ENCODE measurements at places on chromosomes 5 and 9.
A peak's percentile ranks its signal among the peaks of the same experiment; 100 is the strongest.

- DNase-seq: no peak
Measured at GRCh38 chr5:68458416-68459021, 243.0 kb downstream of the PIK3R1 start.

- DNase-seq: peak; percentile 72
Measured at GRCh38 chr5:37184748-37185364, 64.3 kb downstream of the CPLANE1 start.

DNA sequence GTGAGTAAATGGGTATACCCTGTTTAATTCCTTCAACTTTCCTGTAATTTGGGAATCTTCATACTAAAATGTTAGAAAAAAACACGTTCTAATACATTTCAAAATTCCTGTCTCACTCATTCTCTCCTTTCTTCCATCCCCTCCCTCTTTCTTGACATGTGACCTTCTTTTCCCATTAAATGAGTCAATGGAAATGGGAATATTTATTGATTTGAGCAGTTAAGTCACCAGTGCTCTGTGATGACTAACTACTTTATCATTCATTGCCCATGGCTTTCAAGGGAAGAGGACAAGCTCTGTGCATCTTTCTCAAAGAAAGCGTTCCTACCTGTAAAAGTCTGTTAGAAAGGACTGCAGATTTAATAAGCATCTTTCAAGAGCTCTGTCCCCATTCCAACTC, 144.4 kb upstream of the MAP3K1 start:
- DNase-seq: no peak

- no peak for DNase-seq
Measured at GRCh38 chr5:6705959-6706358, 7.3 kb upstream of the TENT4A start.

- peak; percentile 2 for DNase-seq
Measured at GRCh38 chr5:141182248-141182647, at the start of gene PCDHB16. TSS of gene PCDHB16 (plus strand) at chr5:141182387. CDS start at chr5:141182560, 173 bp downstream.

DNA sequence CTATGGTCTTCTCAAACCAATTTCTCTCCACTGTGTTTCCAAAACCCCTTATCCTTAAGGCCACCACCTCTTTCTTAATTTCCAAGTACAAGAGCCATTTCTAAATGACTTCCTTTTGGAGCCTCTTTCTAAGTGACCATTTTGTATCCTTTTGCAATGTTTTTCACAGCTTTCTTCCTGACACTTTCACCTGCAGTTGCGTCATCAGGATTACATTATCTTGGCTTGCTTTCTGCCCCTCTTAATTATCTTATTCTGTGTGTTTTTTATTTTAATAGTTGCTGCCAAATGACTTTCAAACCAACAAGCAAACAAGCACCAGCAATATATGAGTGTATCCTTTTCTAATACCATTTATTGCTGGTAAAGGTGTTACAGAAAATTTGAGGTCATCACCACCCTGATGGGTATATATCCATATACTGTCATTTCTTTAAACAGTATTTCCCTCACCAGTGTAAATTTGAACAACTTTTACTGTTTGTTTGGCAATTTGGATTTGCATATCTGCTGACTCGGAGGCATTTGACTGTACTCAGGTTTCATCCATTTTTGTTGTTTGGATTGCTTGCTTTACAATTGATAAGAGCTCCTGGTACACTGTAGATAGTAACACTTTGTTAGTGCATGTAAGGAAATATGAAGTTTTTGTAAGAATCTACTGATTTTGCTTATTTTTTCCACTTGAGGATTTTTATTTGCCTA, 5.4 kb upstream of the ANXA1 start:
- DNase-seq: no peak

DNA sequence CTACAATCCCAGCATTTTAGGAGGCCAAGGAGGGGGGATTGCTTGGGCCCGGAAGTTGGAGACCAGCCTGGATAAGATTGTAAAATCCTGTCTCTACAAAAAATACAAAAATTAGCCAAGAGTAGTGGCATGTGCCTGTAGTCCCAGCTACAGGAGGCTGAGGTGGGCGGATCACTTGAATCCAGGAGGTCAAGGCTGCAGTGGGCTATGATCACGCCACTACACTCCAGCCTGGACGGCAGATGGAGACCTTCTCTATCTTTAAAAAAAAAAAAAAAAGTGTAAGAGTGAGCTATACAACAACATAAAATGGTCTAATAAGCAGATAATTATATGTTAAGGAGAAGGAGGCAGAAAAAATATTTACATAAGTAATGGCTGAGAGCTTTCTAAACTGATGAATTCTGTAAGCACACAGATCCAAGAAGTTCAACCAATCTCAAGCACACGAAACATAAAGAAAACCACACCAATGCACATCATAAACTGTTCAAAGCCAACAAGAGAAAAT, 23.0 kb downstream of the CDC14B start:
- no peak for DNase-seq

GRCh38 chr5:148454576-148454975, 70.8 kb downstream of the FBXO38 start:
- no peak for DNase-seq

GRCh38 chr5:159451197-159452052, 121.1 kb upstream of the IL12B start:
- DNase-seq: no peak

- DNase-seq: no peak
Measured at GRCh38 chr5:145189746-145190145, 645.4 kb downstream of the PRELID2 start.

GRCh38 chr9:83132768-83133167, 69.8 kb upstream of the RASEF start:
- no peak for DNase-seq

GRCh38 chr5:172772112-172772906, 1.3 kb upstream of the DUSP1 start:
- DNase-seq: peak; percentile 80

DNA sequence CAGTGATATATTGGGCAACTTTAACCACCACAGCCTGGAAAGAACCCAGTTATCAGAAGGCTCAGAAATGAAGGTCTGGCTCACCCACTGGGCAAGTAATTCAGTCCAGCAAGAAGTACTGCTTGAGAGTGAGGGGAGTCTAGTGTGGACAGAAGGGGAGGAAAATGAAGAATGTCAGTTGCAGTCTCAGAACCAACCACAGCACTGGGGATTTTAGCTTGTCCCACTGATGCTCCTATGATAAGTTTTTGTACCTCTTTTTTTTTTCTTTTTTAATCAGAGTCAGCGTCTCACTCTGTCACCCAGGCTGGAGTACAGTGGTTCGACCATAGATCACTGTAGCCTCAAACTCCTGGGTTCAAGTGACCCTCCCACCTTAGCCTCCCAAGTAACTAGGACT, 9.4 kb upstream of the CD72 start:
- DNase-seq: no peak

GRCh38 chr5:57772512-57772911, 289.9 kb upstream of the ACTBL2 start:
- no peak for DNase-seq

DNA sequence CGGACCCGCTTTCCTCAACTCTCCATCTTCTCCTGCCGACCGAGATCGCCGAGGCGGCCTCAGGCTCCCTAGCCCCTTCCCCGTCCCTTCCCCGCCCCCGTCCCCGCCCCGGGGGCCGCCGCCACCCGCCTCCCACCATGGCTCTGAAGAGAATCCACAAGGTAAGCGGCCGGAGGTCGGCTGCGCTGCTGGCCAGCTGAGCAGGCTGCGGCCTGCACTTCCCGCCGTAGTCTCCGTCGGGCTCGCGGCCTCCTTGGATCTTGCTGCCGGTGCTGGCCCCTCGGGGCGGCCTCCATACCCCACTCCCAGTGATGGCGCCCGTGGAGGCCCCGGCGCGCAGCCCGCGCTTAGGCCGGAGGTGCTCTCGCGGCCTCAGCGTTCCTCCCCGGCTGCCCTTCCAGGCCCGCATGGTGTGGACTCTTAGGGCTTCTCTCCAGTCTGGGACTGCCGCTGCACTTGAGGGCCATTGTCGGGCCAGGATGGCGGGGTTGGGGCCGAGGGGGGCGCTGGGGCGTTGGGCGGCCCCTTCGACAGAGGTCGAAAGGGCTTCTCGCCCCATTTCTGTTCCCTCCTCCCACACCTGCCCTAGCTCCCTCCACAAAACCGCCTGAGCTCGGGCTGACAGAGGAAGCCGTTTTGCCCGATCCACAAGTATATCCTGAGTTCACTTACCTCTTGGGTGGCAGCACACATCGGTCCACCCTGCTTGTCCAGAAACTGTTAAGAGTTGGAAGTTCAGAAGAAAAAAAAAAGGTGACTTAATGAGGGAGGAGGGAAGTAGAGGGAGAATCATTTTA, 714 bp downstream of the UBE2D2 start:
- DNase-seq: peak; percentile 65

- DNase-seq: no peak
Measured at GRCh38 chr5:156534906-156535485, 208.0 kb downstream of the SGCD start.

- peak; percentile 18 for DNase-seq
Measured at GRCh38 chr5:138463419-138464007, 1.8 kb upstream of the EGR1 start.

DNA sequence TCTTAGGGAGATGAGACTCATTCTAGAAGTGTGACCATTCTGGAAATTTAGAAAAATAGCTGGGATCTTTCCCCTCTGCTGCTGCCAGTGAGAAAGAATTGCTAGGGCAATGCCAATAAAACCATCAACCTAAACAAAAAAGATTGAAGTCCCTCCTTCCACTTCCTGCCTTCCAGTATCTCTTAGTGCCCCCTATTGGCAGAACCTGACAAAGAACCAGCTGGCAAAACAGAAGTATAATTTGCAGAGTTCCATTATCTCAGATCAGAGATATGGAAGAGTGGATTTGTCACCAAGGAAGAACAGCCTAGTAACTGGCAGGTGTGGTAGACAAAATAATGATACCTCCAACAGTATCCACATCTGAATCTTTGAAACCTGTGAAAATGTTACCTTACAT, 13.8 kb upstream of the PLCXD3 start:
- peak; percentile 24 for DNase-seq

GRCh38 chr9:136902259-136902821, 16.0 kb downstream of the TRAF2 start:
- DNase-seq: peak; percentile 94

GRCh38 chr5:131262953-131263541, 806 bp upstream of the CDC42SE2 start:
- DNase-seq: peak; percentile 58

- no peak for DNase-seq
Measured at GRCh38 chr5:92992073-92992472, 588.9 kb downstream of the NR2F1-AS1 start.

- no peak for DNase-seq
Measured at GRCh38 chr5:65185468-65185867, 296.3 kb downstream of the ADAMTS6 start.
